ENCODE measurements at places on chromosomes 2 and 18.

DNA sequence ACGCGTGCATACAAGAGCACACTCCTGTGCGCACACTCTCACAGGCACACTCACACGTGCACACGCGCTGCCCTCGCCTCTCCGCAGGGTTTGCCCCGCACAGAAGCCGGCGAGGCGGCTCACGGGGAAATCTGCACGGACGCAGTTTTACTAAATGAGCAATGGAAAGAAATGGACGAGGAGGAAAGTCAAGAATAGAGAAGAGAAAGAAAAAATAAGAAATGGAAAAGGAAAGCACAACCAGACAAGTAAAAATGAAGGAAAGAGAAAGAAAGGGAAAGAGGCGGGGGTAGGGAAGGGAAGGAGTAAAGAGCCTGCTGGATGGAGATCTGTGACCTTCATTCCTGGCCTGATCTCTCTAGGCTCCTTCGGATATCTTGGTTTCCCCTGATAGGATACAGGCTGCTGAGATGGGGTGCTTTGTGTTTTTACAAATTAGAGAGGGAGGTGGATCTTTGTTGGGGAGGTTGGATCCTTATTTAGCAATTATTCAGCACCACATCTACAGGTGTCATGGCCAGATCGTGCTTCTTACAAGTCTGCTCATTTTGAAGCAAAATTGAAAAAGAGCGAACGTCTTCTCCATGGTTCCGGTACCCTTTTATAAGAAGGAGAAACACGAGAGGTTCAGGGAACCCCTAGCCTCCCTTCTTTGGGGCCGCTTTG, 693 bp upstream of the LRP2 start:
- DNase-seq, result no peak

DNA sequence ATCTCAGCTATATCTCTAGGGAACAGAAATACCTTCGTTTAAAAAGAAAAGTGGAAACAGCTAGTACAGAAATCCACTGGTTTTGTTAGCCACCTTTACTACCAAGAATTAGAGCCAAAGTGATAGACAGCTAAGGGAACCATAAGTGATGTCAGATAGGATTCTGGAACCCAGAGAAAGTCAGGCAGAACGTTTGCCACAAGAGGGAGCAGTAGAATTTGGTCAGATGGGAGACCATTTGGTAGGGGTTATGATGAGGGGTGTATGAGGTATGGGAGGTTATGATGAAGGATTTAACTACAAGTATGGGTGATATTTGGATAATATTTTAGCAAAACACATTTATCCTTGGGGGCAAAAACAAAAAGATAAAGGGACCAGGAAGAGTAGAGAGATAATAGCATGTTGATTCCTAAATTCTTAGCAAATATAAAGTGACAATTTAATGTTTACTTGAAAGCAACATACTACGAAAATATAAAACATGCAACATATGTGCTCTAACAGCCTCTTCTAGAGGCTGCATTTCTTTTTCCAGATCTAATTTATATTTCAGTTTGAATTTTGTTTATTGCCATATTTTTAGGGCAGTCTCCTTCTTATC, 3.3 kb downstream of the SLC8A1 start:
- DNase-seq, result no peak

GRCh38 chr2:157868993-157869392, 7.1 kb downstream of the ACVR1 start:
- DNase-seq, result no peak

DNA sequence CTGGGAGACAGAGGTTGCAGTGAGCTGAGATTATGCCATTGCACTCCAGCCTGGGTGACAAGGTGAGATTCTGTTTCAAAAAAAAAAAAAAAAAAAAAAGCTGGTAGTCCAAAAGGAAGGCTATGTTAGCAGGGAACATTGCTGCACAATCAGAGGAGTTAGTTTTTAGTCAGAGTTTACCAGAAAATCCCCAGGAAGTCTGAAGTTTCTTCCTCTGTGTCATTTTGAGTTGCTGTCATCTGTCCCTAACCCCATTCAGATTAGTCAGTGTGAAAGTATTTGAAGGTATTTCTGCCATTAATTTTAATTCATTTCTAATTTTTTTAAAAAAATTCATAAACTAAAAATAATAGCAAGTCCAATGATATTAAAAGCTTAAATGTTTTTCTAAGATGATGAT, 33.5 kb upstream of the CERS6 start:
- DNase-seq, result no peak

- no peak for DNase-seq
Observed at GRCh38 chr2:196840171-196840570, 31.0 kb upstream of the C2orf66 start.

- no peak for DNase-seq
Observed at GRCh38 chr18:62522178-62522503, 684 bp upstream of the ZCCHC2 start.

DNA sequence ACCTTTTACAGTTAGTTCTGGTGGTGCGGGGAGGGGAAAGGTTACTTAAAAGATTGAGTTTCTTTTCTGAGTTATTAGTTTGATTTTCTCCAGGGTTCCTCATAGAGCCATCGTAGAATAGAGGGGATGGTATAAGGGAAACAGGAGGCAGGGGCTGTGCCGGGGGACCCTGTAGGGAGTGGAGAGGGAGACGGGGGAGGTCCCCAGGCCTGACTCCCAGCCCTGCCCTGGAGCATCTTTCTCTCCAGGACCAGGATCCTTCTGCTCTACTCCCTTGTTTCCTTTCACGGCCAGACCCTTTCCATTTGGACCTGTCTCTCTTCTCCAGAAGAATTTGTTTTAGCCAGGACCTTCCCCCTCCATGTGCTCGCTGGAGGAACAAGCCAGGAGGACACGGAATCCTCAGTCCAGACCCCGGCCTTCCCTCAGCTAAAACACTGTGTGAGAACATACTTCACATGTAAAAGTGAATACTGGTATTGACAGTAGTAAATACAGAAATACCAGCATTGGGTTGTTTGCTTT, 35.4 kb downstream of the DGKD start:
- DNase-seq, result no peak

GRCh38 chr2:28413152-28413898, 20.7 kb downstream of the FOSL2 start:
- no peak for DNase-seq

DNA sequence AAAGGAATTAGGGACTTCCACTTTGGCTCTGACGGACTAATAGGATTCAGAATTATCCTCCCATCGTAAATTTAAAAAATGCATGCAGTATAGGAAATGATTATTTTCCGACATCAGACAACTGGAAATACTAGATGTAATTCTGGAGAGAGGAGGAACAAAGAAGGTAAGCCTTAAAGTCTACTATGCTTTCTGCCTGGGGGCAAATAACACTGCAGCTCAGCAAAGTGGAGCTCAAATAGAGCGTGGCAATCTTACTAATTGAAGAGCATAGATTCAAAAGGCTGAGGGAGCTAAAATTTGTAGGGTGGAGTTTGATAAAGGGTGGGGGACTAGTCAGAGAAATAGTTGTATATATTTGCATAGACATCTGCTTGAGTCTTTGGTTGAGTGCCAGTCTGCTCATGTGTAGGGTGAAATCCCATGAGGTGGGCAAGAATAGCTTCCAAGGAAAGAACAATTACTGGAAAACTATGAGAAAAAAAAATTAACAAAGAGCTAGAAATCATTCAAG, 23.8 kb downstream of the COPS8 start:
- no peak for DNase-seq

DNA sequence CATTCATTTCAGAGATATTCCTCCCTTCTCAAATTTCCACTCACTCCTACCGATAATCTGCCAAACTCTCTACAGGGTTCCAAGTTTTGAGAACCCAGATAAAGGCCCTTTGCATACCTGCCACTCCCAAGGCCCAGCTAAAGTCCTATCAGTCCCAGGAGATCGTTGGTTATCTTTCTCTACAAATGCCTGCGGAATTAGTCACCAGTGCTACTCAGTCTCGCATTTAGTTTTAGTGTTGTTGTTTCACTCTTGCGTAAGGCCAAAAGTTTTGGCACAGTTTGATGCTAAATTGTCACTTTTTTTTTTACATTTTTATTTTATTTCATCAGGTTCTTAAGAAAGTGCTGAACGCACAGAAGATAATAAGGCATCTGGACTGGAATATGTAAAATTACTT, 29.2 kb upstream of the SETBP1 start:
- DNase-seq, result no peak

GRCh38 chr18:70022636-70023035, 75.0 kb upstream of the CD226 start:
- no peak for DNase-seq

- no peak for DNase-seq
Observed at GRCh38 chr18:35571138-35571537, 10.4 kb upstream of the GALNT1 start.

DNA sequence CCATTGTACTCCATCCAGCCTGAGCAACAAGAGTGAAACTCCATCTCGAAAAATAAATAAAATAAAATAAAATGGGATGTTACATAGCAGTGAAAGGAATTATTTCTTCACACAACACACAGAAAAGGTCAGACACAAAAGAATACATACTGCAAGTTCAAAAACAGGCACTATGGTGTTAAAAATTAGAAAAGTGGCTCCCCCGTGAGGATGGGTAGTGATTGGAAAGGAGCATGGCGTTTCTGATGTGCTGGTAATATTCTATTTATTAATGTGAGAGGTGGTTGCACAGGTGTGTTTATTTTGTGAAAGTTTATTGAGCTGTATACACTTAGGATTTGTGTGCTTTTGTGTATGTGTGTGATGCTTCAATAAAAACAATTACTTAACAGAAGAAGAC, 22.9 kb upstream of the RAB10 start:
- no peak for DNase-seq

GRCh38 chr2:74205596-74205995, 7.2 kb downstream of the MTHFD2 start:
- DNase-seq, result no peak

DNA sequence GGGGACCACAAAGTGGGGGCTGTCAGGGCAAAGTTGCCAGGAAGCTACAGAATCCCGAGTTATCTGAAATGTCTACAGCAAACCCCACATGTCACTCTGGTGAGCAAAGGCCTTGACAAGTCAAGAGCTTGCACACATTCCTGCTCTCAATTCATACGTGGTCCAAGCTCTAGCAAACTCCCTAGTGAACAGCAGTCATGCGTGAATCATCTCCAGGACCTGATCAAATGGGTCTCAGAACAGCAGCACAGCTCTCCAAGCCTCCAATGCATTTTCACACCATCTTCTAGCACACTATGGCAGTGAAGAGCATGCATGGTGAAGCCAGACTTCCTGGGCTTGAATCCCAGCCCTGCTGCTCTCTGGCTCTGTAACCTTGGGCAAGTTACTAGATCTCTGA, 68.5 kb downstream of the MYO5B start:
- DNase-seq, result no peak

GRCh38 chr2:209458008-209458979, 34.4 kb downstream of the MAP2 start:
- no peak for DNase-seq

- DNase-seq, result no peak
Observed at GRCh38 chr2:33588232-33588631, 10.9 kb downstream of the FAM98A start.

DNA sequence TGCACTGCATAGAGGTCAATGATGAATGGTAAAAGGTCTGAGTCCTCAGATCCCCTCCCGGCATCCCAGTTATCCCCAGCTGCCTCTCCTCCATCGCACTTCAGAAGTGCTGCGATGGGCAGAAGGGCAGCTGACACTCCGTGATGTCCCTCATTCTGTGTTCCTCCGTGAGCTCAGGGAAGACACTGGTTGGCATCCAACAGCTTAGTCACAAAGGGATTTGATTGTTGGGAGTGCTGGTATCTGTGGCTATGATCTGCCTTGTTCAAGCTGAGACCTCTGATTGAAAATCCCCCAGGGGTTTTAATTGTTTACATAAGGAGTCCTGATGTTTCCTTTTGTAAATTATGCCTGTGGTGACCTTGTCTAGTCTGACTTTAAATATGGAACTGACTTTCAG, 19.0 kb upstream of the SAG start:
- DNase-seq, result no peak

DNA sequence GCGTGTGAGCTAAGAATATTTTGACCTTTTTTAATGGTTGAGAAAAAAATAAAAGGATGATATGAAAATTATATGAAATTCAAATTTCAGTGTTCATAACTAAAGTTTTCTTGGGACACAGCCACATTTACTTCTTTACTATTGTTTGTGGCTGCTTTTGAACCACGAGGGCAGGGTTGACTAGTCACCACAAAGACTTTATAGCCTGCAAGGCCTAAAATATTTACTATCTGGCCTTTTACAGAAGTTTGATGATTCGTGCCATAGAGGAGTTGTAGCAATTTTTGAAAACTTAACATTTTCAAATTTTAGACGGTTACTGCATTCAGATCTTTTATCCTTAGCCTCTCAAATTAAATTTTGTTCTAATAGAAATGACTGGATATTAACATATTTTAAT, 69.9 kb downstream of the LIMS1 start:
- no peak for DNase-seq

- DNase-seq, result no peak
Observed at GRCh38 chr2:189260361-189260814, 80.8 kb upstream of the COL5A2 start.

- DNase-seq, result peak; percentile 73
Observed at GRCh38 chr2:235050980-235051351, 99.1 kb downstream of the SH3BP4 start.

- peak; percentile 52 for DNase-seq
Observed at GRCh38 chr2:224039080-224039769, at the start of gene SERPINE2. Gene SERPINE2, minus strand, starts transcription at chr2:224039286. Its CDS starts 37,386 bp downstream, at chr2:224001900.

DNA sequence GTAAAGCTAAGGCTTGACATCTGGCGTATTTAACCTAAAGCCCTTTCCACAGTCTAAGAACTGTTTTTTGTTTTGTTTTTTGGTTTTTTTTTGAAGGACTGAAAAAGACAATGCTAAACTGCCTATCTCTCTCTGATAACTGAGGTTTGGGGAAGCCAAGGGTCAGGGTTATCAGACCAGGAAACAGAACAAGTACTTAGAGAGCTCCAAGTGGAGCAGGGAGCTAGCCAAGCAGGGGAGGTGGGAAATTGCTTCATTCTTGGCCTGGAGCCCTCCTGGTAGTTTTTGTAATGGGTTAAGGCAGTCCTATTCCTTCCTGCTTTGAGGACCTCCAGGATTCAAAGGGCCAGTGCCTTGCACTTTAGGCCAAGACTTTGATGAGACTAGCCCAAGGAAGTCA, 154.3 kb upstream of the LTBP1 start:
- no peak for DNase-seq

- no peak for DNase-seq
Observed at GRCh38 chr2:173456960-173457359, 102.3 kb downstream of the CDCA7 start.

GRCh38 chr2:20622731-20623130, 28.2 kb downstream of the HS1BP3 start:
- no peak for DNase-seq

GRCh38 chr2:20590704-20591515, 60.0 kb downstream of the HS1BP3 start:
- no peak for DNase-seq
